ENCODE measurements at places on chromosomes 5 and 9. TPM values are rescaled to one million over a fixed set of nuclear protein-coding genes. Genes with fewer than 3 reads are reported as not detected.

DNA sequence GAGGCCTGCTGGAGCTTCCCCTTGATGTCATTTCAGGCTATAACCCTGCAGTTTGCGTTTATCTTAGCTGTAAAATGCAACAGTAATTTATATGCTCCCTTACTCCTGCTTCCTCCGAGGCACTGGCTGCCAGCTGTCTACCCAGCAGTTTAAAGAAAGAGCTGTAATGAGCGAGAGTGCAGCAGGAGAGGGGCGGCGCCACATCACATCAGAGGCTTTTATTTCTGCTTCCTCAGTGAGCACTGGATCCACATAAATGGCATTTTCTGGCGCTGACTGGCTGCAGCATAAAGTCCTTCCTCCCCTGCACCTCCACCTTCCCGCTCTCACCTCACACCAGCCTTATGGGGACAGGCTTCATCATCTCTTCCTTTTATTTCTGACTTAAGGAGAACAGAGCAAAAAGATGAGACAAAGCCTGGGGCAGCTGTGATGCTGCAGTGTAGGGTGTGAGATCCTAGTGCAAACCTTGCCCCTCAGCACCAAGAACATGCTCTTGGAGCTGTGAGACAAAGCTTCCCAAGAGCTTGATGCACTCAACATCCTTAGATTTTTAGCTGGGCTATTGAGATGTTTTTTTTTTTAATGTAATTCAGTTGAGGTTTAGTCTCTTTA lies 829.6 kb upstream of the ZNF608 start:
- DNase-seq = no peak

- no peak for DNase-seq
Measured at GRCh38 chr5:5980538-5980895, 397.8 kb downstream of the MED10 start.

DNA sequence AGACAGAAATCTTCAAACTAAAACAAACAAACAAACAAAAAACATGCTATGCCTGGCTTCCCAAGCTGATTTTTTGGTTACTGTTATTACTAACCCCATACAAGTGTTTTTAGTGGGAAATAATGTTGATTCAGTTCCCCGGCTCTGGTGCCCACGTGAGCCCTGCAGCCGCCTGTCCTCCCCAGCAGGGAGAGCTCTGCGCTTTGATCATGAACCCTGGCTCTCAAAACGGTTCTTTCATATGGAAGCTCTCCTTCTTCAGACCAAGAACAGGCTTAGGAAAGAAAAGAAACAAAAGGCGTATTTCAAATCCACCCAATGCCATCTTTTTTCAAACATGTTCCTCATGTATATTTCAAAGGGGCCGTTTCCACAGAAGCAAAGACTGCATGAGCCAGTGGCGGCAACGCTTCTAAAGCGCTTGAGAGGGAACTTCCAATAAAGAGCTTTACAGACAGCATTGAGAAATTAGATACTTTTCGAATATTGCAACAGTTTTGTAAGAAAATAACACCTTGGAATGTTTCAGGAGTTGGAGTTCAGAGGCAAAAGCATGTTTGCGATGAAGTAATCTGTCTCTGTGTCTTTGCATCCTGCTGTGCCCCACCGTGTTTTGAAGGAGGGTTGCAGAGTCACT lies 74.8 kb downstream of the ICE1 start:
- DNase-seq = peak; percentile 43

- no peak for DNase-seq
Measured at GRCh38 chr5:148713735-148714508, 59.6 kb upstream of the HTR4 start.

GRCh38 chr5:10124287-10124686 lies 125.4 kb downstream of the ATPSCKMT start:
- no peak for DNase-seq

DNA sequence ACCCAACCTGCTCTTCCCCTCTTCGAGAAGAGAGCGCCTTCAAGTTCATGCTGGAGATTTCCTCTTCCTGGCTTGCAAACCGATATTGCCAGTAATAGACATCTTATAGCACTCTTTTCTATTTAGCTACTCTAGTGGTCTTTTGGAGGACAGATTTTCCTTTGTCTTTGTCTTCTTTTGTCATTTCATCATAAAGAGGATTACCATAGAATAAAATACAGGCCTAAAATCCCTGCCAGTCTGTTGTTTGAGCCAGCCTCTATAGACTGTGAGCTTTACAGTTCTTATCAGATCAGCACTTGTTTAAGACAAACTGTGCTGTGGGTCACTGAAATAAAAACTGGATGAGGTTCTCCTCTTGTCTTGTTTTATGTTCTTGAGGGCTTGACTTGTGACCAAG lies 802.8 kb downstream of the NR2F1-AS1 start:
- DNase-seq = no peak

The MYOT gene
- 17.2 TPM for total RNA-seq

DNA sequence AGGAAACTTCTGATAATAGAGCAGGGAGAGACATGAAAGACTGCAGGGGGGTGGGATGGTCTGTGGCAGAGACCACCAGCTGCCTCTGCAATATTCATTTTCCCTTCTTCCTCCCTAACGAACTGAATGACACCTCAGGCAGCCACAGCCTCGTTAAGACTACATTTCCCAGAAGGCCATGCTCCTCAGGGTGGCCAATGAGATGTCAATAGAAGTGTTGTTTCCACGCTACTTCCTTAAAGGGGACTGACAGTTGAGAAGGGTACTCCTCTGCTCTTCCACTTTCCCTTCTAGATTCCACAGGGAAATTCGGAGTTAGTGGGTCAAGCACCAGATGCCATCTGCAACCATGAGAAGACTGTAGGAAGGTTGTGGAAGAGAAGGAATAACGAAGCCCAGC lies 52.0 kb upstream of the DAPK1 start:
- DNase-seq = no peak

GRCh38 chr5:124949862-124950261 lies 203.4 kb upstream of the ZNF608 start:
- DNase-seq = no peak

The MSX2 gene
- 11.3 TPM for total RNA-seq

DNA sequence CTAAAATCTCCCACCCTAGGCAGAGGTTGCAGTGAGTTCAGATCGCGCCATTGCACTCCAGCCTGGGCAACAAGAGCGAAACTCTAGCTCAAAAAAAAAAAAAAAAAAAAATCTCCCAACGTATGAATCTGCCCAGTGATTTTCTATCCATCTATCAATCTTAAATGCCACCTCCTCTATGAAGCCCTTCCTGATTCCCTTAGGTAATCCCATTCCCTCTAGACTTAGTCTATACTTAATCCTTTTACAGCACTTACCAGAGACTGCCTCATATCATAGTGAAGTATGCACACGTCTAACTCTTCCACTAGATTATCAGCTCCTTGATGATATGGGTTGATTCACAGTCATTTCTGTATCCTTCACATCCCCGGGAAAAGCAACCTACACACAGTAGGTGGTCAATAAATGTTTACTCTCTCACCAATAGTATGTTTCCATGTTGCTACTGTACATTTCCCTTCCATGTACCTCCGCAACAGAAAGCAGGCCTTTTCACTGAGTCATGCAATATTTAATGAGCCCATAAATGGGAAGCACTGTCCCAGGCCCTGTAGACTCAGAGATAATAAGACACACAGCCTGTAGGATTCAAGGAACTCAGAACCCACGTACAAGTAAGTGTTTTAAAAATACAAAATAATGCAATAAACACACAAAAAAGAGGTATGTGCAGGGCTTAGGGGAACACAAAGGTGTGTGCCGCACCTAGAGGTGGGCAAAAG lies 1.2 kb downstream of the DROSHA start:
- no peak for DNase-seq

DNA sequence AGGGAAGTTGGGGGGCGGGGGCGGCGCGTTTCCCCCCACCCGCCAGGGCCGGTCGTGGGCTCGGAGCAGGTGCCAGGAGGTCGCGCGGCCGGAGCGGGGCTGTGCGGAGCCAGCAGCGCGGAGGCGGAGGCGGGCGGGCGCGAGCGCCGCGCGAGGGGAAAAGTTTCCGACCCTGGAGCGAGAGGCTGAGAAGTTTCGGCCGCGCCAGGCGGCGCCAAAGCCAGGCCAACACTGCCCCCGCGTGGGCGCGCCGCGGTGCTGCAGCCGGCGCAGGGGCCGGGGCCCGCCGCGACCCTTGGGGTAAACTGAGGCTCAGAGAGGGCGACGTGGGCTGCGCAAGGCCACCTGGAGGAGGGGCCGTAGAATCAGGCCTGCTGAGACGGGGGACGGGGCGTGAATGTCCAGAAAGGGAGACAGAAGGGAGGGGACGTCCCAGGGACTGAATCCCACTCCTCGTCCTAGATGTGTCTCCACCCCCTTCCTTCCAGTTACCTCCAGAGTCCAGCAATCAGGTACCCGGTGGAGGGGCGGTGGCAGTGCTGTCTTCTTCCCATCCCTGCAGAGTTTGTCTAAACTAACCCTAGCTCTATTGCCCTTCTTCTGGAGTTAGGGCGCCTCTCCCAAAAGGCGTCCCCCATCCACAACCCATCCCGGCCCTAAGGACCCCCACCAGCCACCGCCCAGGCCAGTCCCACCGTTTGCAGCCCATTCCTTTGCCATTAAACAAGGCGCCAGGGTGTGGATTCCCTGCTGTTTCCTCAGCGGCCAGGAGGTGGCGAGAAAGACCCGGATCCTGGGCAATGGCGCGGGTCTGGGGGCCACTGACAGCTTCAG lies 10.2 kb downstream of the C9orf50 start:
- DNase-seq = no peak

DNA sequence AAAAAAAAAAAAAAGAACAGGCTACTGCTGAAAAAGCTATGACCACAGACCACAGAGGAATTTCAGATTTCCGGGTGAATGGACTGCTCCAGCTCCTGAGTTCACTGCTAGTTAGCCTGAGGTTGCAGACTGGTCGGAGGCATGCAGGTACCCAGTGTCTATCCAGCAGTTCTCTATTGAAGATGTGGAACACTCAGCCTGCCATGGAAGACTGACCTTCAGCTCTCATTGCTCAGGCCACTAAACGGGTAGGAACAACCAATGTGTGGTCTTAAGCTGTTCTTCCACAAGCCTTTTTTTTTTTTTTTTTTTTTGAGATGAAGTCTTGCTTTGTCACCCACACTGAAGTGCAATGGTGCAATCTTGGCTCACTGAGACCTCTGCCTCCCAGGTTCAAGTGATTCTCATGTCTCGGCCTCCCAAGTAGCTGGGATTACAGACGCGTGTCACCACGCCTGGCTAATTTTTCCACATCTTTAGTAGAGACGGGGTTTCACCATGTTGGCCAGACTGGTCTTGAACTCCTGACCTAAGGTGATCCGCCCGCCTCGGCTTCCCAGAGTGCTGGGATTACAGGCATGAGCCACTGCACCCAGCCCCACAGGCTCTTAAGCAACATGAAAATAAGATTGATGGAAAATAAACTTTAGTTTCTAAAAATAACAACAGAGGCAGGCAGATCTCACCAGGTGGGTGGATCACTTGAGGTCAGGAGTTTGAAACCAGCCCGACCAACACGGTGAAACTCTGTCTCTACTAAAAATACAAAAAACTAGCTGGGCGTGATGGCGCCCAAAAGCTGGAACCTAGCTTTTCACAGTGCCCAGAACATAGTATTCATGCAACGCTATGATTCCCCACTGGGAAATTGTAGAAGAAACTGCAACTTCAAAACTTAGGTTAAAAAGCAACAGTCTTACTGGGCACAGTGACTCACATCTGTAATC lies 20.0 kb upstream of the NPM1 start:
- no peak for DNase-seq

The SAPCD2 gene
- 3.2 TPM for total RNA-seq

DNA sequence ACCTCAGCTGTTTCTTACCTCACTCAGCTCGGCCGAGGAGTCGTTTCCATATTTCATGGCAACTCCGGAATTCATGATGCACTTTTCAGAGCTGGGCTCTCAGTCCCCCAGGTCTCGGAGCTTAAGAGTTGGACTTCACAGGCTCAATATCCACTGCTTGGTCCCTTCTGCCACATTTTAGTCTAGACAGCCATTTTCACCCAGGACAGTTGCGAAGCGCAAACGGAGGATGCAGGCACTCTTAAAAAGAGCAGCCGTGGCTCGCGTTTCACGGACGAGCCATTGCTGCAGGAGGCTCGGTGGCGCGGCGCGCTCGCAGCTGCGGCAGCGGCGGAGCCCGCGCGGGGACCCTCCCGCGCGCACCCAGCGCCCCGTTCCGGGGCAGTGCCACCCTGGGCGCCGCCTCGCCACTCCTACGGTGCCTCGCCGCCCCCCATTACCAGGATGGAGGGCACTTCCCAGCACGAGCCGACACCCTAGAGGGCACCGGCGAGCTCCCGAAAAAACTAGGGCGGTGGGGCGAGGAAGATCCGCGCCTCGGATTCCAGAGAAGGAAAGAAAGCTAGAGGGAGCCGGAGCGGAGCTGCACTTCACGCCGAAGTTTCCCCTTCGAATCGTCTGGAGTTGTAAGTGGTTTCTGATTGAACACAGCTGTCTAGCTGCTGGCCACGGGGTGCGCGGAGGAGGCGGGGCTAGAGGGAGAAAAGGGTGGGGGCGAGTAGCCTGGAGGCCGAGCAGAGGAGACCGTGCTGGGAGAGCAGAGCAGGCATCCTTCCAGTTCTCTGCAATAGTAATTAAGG lies 140.3 kb downstream of the TSSK1B start:
- DNase-seq = peak; percentile 90

Measured in urinary bladder (tissue), 4 donors.